ENCODE measurements at places on chromosomes 13 and 19.

GRCh38 chr13:36981156-36981743 lies 17.9 kb downstream of the ALG5 start:
- DNase-seq: no peak

- no peak for DNase-seq
Measured at GRCh38 chr19:51441410-51442390, 16.6 kb downstream of the SIGLEC8 start.

- DNase-seq: no peak
Measured at GRCh38 chr13:72025836-72026235, 158.8 kb upstream of the DACH1 start.

- no peak for DNase-seq
Measured at GRCh38 chr19:16671652-16672274, 10.8 kb downstream of the TMEM38A start.

DNA sequence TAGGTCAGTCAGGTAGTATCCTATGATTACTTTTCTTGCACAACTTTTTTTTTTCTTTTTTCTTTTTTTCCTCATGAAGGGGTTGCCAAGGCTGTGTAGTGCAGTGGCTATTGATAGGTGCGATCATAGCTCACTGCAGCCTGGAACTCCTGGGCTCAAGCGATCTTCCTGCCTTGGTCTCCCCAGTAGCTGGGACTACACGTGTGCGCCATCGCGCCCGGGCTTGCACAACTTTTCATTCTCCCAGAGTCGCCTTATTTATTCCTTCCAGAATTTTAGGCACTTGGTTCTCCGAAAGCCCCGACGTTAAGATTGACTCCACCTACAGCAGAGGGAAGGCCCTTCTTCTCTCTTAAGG lies 867 bp upstream of the ZNF613 start:
- DNase-seq: no peak

GRCh38 chr13:80513196-80513595 lies 172.3 kb upstream of the SPRY2 start:
- no peak for DNase-seq

DNA sequence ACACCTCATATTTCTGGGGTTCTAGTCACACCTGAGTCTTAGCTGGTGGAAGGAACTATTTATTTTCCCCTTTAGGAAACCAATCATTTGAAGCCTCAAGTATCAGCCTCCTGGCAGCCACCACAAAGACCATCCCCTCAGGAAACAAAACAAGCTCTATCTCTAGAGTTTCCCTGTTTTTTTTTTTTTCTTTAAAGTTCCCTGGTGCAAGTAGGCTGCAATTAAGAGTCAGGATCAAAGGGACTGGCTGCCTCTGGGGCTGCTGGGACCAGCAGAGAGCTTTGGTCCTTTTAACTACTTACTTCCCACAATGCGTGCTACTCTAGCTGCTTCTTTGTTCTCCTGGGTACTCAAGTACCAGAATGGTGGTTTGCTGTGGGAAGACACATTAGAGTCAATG lies 11.4 kb downstream of the MBNL2 start:
- DNase-seq: no peak

DNA sequence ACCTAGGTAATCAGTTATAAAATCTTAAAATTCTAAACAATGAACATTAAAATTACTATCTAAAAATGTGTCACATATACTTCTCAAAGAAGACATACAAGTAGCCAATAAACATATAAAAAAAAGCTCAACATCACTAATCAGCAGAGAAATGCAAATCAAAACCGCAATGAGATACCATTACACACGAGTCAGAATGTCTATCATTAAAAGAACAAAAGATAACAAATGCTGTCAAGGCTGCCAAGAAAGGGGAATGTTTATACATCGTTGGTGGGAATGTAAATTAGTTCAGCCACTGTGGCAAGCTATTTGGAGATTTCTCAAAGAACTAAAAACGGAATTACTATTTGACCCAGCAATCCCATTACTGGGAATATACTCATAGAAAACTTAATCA lies 310.3 kb upstream of the EDNRB start:
- DNase-seq: no peak
